Kidney (tissue), 22 donors: ENCODE measurements at places on chromosomes 12 and 14.

GRCh38 chr12:130976171-130976720 lies 22.5 kb downstream of the ADGRD1 start:
- DNase-seq = peak; percentile 21

DNA sequence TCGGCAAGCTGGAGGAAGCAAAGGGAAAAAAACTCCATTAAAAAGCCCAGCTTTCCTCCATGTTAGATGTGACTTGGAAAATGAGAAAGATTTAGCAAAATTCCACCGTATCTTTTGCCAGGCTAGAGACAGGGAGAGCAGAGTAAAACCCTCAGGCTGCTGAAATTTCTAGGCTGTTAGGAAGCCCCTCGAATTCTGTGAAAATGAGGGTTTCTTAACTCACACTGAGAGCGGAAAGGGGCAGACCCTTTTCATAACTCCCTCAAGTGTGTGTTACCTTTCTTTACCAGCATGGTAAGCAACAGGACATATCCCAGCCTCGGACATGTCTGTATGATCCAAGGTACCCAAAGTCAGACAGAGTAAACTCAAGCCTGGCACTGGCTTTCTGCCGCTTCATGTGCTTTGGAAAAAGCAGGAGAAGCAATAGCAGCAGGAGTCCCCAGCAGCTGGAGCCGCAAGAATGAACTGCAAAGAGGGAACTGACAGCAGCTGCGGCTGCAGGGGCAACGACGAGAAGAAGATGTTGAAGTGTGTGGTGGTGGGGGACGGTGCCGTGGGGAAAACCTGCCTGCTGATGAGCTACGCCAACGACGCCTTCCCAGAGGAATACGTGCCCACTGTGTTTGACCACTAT lies at the start of gene RHOJ:
Gene RHOJ, plus strand, starts transcription at position 37 of the 637 bp plus-strand sequence. Its CDS starts 427 bp downstream, at position 464.
- peak; percentile 67 for DNase-seq

GRCh38 chr12:69985656-69986055 lies 160.6 kb downstream of the MYRFL start:
- no peak for DNase-seq

- DNase-seq = no peak
These were observed 137.6 kb downstream of the VRK1 start for GRCh38 chr14:96934638-96935330.

DNA sequence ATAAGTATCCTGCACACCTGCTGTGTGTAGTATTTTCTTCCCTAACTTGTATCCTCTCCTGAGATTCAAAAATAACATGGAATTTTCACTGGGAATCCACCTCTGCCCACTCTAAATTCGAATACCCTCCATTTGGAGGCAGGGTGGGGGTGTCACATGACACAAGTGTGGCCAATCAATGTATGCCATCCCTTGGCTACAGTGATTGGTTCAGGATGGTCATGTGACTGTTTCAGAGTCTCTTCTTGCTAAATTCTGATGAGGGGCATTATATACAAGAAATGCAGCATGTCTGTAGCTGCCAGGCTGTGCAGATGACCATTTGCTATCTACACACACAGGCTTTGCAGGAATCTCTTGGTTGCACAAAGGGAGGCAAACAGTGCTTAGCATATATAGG lies 86.8 kb upstream of the TMEM132C start:
- no peak for DNase-seq

GRCh38 chr14:36515896-36516718 lies 3.9 kb downstream of the NKX2-1 start:
- no peak for DNase-seq

- no peak for DNase-seq
These were observed 754.5 kb downstream of the C12orf50 start for GRCh38 chr12:87274594-87275245.

- no peak for DNase-seq
These were observed 99.3 kb downstream of the SPTSSA start for GRCh38 chr14:34362641-34363251.

DNA sequence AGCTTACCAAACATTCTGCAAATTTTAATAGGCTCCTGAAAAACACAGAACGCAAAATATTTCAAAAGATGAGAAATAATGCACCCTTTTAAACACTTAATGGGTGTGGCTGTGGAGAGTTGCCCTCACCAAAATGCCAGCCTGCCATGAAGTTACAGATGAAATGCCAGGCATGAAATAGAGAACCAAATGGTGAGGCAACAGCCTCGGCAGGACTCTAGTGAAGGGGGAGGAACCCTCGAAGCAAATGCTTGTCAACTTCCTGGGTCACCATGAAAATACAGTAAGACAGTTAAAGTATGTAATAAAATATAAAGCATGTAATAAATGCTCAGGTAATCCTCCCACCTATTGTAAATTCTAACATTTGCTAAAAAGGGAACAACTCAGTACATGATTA lies 24.1 kb downstream of the DUSP16 start:
- DNase-seq = no peak

GRCh38 chr12:120583478-120584030 lies 2.4 kb upstream of the POP5 start:
- DNase-seq = peak; percentile 73

- DNase-seq = no peak
These were observed 99.6 kb downstream of the DYRK2 start for GRCh38 chr12:67747869-67748742.

DNA sequence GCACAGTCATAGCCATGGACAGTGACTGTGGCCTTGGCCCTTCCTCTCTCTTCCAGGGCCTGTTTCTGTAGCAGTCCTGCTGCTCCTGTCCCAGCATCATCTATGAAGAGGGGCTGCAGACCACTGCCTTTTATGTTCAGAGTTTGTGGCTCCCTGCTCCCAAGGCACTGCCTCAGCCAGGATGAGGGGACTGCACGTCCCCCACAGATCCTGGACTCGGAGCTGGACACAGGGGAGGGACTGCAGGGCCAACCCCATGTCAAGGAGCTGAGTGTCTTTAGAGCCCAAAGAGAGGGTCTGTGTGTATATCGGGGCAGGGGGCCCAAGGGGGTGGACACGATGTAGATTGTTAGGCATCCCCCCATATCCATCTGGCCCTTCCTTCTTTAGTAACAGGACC lies 60.6 kb upstream of the DIO3 start:
- peak; percentile 37 for DNase-seq

GRCh38 chr12:71780237-71780822 lies 25.7 kb downstream of the RAB21 start:
- no peak for DNase-seq

- DNase-seq = peak; percentile 89
These were observed 29.6 kb downstream of the SMUG1 start for GRCh38 chr12:54159140-54159539.

- DNase-seq = no peak
These were observed 188.2 kb downstream of the FUT8 start for GRCh38 chr14:65600742-65601141.

- DNase-seq = peak; percentile 50
These were observed 222.5 kb upstream of the RTL1 start for GRCh38 chr14:101125719-101126651.
